ENCODE measurements at places on chromosomes 7 and 10.

GRCh38 chr10:124291001-124291701 is 127.6 kb downstream of the OAT start:
- H3K27ac ChIP-seq: peak overlapping the region; percentile 11
- peak; percentile 82 for DNase-seq
- peaks cover 4% of the 10 kb centered on the region for H3K4me1 ChIP-seq
- no peak overlapping the region for H3K4me3 ChIP-seq
- H3K27me3 ChIP-seq: no peaks in the 10 kb centered on the region

DNA sequence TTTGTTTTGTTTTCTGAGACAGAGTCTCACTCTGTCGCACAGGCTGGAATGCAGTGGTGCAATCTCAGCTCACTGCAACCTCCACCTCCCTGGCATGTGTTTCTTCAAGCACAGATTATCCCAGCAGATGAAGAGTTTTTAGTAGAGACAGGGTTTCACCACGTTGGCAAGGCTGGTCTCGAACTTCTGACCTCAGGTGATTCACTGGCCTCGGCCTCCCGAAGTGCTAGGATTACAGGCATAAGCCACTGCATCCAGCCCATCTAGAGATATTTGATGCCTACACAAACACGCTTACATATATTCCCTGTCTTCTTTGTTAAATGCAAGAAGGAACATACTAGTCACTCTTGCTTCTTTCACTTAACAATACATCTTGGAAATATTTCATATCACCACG is 5.9 kb upstream of the PTF1A start:
- H3K4me3 ChIP-seq: no peak overlapping the region
- H3K27me3 ChIP-seq: peaks cover 34% of the 10 kb centered on the region
- H3K4me1 ChIP-seq: no peaks in the 10 kb centered on the region
- no peaks in the 10 kb centered on the region for H3K36me3 ChIP-seq

GRCh38 chr7:140625908-140626868 is 14.4 kb downstream of the DENND2A start:
- H3K4me1 ChIP-seq: peaks cover 14% of the 10 kb centered on the region
- H3K27me3 ChIP-seq: no peaks in the 10 kb centered on the region
- peak; percentile 64 for DNase-seq
- peak overlapping the region; percentile 56 for H3K27ac ChIP-seq
- no peaks in the 10 kb centered on the region for H3K36me3 ChIP-seq

DNA sequence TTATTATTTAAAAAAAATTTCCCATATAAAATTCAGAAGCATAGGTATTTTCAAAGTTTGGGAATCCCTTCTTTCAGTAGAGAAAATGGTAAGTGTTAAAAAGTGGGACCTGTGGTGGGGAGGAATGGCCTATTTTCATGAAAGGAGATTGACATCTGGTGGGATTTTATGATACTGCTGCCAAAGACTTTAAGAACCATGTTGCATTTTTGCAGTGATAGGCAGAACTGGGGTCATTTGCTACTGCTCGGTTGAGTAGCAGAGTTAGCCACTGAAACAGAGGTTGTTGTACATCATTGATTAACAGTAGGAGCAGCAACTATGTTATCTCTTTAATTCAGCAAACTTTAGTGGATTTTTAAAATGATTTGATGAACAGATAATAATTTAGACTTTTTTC is 4.4 kb downstream of the BICC1 start:
- peaks cover 13% of the 10 kb centered on the region for H3K4me1 ChIP-seq
- no peak overlapping the region for H3K4me3 ChIP-seq
- H3K27me3 ChIP-seq: peaks cover 18% of the 10 kb centered on the region
- H3K36me3 ChIP-seq: no peaks in the 10 kb centered on the region
- DNase-seq: no peak

- H3K27me3 ChIP-seq: no peaks in the 10 kb centered on the region
- no peak overlapping the region for H3K4me3 ChIP-seq
- DNase-seq: no peak
- no peaks in the 10 kb centered on the region for H3K36me3 ChIP-seq
- H3K4me1 ChIP-seq: no peaks in the 10 kb centered on the region
These were observed 33.2 kb downstream of the FRMPD2 start for GRCh38 chr10:48241332-48241731.

GRCh38 chr7:1902231-1902855 is 232.3 kb downstream of the ELFN1 start:
- H3K4me1 ChIP-seq: no peaks in the 10 kb centered on the region
- no peak overlapping the region for H3K4me3 ChIP-seq
- H3K27ac ChIP-seq: no peak overlapping the region
- H3K27me3 ChIP-seq: no peaks in the 10 kb centered on the region
- peak; percentile 27 for DNase-seq

GRCh38 chr7:55473932-55474331 is 98.4 kb downstream of the VOPP1 start:
- no peak for DNase-seq
- H3K27me3 ChIP-seq: no peaks in the 10 kb centered on the region
- peaks cover 4% of the 10 kb centered on the region for H3K4me1 ChIP-seq
- no peak overlapping the region for H3K4me3 ChIP-seq
- H3K36me3 ChIP-seq: peaks cover 6% of the 10 kb centered on the region

DNA sequence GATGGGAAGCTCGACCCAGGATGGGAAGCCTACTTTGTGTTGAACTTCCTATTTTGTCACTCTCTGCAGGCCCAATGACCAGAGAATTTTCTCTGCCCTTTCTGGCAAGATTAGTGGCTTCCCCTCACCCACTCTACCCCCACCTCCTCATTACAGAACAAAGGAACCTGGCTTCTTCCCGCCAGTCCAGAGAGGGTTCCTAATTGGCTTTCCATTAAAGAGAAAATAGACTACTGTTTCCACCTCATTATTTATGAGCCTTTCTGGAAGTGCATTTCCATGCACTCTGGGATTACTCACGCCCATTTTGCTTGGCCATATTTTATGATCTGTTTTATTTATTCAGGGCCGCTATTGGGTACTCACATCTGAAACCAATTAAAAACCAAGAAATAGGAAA is 94.9 kb upstream of the TCF7L2 start:
- peaks cover 5% of the 10 kb centered on the region for H3K4me1 ChIP-seq
- H3K4me3 ChIP-seq: no peak overlapping the region
- no peak for DNase-seq
- no peak overlapping the region for H3K27ac ChIP-seq
- no peaks in the 10 kb centered on the region for H3K36me3 ChIP-seq

GRCh38 chr10:98430427-98430826 is 15.4 kb upstream of the PYROXD2 start:
- peaks cover 98% of the 10 kb centered on the region for H3K36me3 ChIP-seq
- H3K4me1 ChIP-seq: no peaks in the 10 kb centered on the region
- no peak for DNase-seq
- no peaks in the 10 kb centered on the region for H3K27me3 ChIP-seq
- no peak overlapping the region for H3K4me3 ChIP-seq
- H3K27ac ChIP-seq: no peak overlapping the region

GRCh38 chr7:99369767-99370391 is 4.7 kb upstream of the ARPC1B start:
- H3K4me1 ChIP-seq: peaks cover 23% of the 10 kb centered on the region
- no peak overlapping the region for H3K4me3 ChIP-seq
- H3K36me3 ChIP-seq: peaks cover 33% of the 10 kb centered on the region
- DNase-seq: peak; percentile 18
- peak overlapping the region; percentile 76 for H3K27ac ChIP-seq

GRCh38 chr10:93463723-93464476 is 18.2 kb downstream of the MYOF start:
- no peak overlapping the region for H3K4me3 ChIP-seq
- H3K4me1 ChIP-seq: peaks cover 89% of the 10 kb centered on the region
- peak; percentile 62 for DNase-seq
- H3K27ac ChIP-seq: peak overlapping the region; percentile 85

- no peak overlapping the region for H3K27ac ChIP-seq
- no peaks in the 10 kb centered on the region for H3K36me3 ChIP-seq
- H3K4me3 ChIP-seq: no peak overlapping the region
- no peak for DNase-seq
- H3K27me3 ChIP-seq: peaks cover 24% of the 10 kb centered on the region
These were observed 8.7 kb upstream of the MYL7 start for GRCh38 chr7:44149571-44150465.

Data from lower lobe of right lung (tissue), 2 donors.